Gastrocnemius medialis (tissue), 4 donors: ENCODE measurements at places on chromosomes 12 and 14. TPM values are rescaled to one million over a fixed set of nuclear protein-coding genes. Genes with fewer than 3 reads are reported as not detected.

The AKAP6 gene
- 59.2 TPM for total RNA-seq

The BAZ1A gene
- total RNA-seq, result 11.6 TPM

The IFNG-AS1 gene
- not detected for total RNA-seq

The HOXC4 gene
- total RNA-seq, result 2.0 TPM

The TROAP gene
- not detected for total RNA-seq

The PRR4 gene
- total RNA-seq, result 1.2 TPM

The TRIM9 gene
- 0.53 TPM for total RNA-seq

- DNase-seq, result no peak
- no peak overlapping the region for H3K4me3 ChIP-seq
- H3K27ac ChIP-seq, result peak overlapping the region; percentile 74
- H3K36me3 ChIP-seq, result no peaks in the 10 kb centered on the region
- H3K27me3 ChIP-seq, result no peaks in the 10 kb centered on the region
These were observed 23.3 kb downstream of the DMAC2L start for GRCh38 chr14:50335389-50335788.

DNA sequence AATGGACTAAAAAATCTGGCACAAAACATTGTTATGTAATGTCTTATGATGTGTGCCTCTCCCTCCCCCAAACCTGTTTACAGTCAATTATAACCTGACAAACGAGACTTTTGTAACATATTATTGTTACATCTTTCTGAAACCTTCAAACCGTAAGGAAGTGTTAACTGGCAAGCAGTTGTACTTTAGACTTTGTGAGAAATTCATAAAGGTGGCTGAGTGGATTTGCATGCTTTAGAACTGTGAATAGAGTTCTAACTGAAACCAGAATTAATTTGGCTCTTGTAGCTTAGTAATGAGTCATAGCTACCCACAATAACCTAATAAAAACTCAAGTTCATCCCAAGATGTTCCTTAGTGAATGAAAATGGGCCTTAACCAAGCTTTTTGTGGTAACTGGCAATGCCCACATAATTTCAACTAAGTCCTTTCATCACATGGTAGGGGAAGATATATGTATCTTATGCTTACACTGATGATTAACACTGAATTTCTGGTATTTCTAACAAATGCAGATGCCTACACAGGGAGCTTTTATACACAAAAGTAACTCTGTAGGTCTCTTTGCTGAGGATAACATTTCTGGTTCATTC, 29.7 kb downstream of the RAD9B start:
- no peak overlapping the region for H3K4me3 ChIP-seq
- H3K36me3 ChIP-seq, result peaks cover 49% of the 10 kb centered on the region
- no peak overlapping the region for H3K27ac ChIP-seq
- no peaks in the 10 kb centered on the region for H3K27me3 ChIP-seq
- peaks cover 51% of the 10 kb centered on the region for H3K4me1 ChIP-seq

GRCh38 chr14:69932391-69932790, 53.2 kb downstream of the SMOC1 start:
- no peak overlapping the region for H3K27ac ChIP-seq
- no peaks in the 10 kb centered on the region for H3K36me3 ChIP-seq
- DNase-seq, result no peak
- H3K27me3 ChIP-seq, result no peaks in the 10 kb centered on the region
- H3K4me3 ChIP-seq, result no peak overlapping the region

GRCh38 chr14:38209572-38210557, 2.2 kb downstream of the SSTR1 start:
- no peaks in the 10 kb centered on the region for H3K36me3 ChIP-seq
- peaks cover 4% of the 10 kb centered on the region for H3K4me1 ChIP-seq
- no peak for DNase-seq
- H3K27me3 ChIP-seq, result peaks cover 56% of the 10 kb centered on the region
- H3K27ac ChIP-seq, result no peak overlapping the region

GRCh38 chr14:66600416-66600815, 92.5 kb downstream of the GPHN start:
- H3K27me3 ChIP-seq, result no peaks in the 10 kb centered on the region
- H3K4me1 ChIP-seq, result no peaks in the 10 kb centered on the region
- H3K36me3 ChIP-seq, result no peaks in the 10 kb centered on the region
- DNase-seq, result no peak

DNA sequence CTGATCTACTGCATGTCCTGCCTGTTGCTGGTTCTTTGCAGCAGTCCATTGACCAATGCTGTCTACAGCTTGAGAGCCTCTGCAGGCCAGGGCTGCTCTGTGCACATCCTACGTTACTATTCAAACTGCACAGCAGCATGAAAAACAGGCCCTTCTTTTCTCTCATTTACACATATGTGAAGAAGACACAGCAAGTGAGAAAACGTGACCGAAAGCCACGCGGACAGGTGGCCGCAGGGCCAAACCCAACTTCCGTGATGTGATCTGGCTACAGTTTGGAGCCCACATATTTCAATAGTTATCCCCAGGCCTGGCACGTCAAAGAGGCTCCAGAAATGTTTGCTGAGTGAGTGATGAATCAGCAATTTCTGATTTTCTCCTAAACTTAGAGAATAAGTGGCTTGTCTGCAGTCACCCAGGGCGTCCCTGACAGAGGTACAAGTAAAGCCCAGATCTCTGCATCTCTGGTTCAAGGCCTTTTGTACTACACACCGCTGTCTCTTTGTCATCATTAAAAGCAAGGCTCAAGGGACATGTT, 17.9 kb upstream of the TCL1B start:
- DNase-seq, result no peak
- no peaks in the 10 kb centered on the region for H3K4me1 ChIP-seq
- H3K36me3 ChIP-seq, result no peaks in the 10 kb centered on the region
- H3K4me3 ChIP-seq, result no peak overlapping the region
- no peak overlapping the region for H3K27ac ChIP-seq
- H3K27me3 ChIP-seq, result no peaks in the 10 kb centered on the region

DNA sequence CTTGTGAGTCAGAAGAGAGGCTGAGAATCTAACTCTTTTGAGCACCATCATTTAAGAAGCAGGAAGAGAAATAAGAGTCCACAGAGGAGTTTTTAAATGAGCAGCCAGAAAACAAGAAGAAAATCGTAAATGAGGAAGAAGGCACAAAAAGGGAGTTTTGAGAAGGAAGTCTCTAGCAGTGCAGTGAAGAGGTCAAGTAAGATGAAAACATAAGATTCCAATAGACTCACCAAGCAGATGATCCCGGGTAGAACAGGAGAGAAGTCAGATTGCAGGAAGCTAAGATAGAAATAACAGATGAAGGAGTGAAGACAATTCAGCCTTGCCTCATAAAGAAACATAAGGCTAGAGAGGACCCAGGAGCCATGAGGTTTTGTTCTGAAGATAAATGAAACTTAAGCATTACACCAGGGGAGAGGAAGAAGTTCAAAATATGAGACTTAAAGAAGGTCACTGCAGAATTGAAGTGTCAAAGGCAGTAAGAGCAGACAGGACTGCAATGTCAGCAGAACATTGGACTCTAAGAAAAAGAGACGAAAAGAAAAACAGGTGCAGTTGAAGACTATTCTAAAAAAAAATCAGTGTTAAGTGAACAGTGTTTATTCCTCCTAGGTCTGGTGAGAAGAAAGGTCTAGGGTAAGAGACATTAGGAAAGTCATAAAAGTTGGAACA, 229.0 kb downstream of the SEC23A start:
- H3K4me1 ChIP-seq, result no peaks in the 10 kb centered on the region
- H3K27ac ChIP-seq, result no peak overlapping the region
- no peak for DNase-seq
- no peaks in the 10 kb centered on the region for H3K27me3 ChIP-seq

GRCh38 chr12:111429828-111430432, 24.2 kb downstream of the SH2B3 start:
- H3K27ac ChIP-seq, result peak overlapping the region; percentile 80
- no peaks in the 10 kb centered on the region for H3K36me3 ChIP-seq
- peaks cover 49% of the 10 kb centered on the region for H3K4me1 ChIP-seq
- no peak overlapping the region for H3K4me3 ChIP-seq

DNA sequence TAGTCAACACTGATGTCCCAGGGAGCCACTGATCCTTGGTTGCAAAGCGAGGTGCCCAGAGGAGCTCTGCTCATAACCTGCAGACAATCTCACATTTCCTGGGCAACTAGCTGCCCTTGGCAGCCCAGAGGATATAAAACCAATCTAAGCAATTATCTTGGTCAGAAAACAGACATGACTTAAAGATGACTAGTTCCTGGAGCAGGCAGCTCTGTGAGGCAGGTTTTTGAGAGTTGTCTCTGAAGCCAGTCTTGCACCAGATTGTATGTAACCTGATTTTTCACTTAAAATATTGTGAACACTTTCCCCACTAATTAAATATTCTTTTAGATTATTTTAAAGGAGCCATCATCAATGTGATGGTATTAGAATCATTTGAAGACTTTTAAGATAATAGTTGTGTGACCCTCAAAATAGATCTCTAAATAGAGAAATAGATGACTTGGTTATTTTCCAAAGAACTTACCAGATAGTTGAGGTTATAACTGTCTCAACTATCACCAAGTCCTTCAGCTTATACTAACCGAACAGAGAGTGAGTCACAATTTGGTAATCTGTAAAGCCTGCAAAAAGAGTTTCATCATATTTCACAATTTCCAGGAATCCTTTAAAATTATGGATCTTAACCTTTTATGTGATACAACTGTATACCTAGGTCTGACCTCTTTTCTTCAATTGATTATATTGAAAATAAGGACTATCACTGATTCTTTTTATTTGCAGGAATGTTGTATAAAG, 75.9 kb downstream of the LIN7A start:
- no peak for DNase-seq
- no peak overlapping the region for H3K4me3 ChIP-seq
- H3K36me3 ChIP-seq, result no peaks in the 10 kb centered on the region
- H3K27ac ChIP-seq, result no peak overlapping the region
- H3K27me3 ChIP-seq, result no peaks in the 10 kb centered on the region

GRCh38 chr14:91383439-91383838, 34.2 kb downstream of the CCDC88C start:
- H3K27me3 ChIP-seq, result no peaks in the 10 kb centered on the region
- no peaks in the 10 kb centered on the region for H3K36me3 ChIP-seq
- no peak overlapping the region for H3K27ac ChIP-seq
- no peak overlapping the region for H3K4me3 ChIP-seq

GRCh38 chr12:57611827-57612710, 834 bp downstream of the ARHGEF25 start:
- no peaks in the 10 kb centered on the region for H3K36me3 ChIP-seq
- H3K4me3 ChIP-seq, result peak overlapping the region; percentile 59
- peak overlapping the region; percentile 74 for H3K27ac ChIP-seq
- no peak for DNase-seq
